ENCODE measurements at places on chromosomes 5 and 9.
A peak's percentile ranks its signal among the peaks of the same experiment; 100 is the strongest.

- no peak for DNase-seq
These were observed 111.4 kb downstream of the RAPGEF6 start for GRCh38 chr5:131523500-131524185.

DNA sequence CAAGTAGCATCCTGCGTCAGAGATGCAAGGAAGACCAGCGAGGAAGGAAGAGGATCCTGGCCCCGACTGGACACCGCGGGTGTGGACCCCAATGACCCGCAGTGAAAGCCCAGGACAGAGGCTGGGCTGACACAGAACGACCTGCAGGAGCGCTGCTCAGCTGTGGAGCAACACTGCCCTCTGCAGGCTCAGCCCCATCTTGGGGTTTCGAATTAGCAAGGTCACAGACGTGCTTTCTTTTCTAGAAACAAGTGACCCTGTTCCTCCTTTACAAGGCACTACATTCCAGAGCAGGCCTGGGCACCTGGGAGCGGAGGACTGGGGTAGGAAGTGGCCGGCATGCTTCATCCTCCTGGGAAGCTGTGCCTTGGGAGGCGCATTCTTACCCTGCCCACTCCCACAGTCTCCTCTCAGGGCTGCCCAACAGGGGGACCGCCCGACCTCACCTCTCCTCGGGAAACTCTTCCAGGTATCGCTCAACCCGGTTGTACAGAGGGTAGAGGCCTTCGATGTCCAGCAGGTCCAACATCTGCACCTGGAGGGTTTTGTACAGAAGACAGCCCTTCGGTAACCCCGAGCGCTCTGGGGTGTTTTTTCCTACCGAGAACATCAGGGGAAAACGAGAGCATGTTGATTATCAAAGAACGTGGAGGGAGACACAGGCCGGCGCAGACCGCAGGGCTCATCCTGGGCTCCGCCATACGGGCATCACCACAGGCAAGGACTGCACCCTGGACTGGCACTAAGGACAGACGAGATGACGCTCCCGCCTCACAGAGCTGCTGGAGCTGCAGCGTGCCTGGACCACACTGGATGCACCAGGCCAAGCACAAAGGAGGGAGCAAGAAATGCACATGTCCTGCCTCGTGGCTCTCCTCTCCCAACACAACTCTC is 35.0 kb downstream of the IPPK start:
- peak; percentile 51 for DNase-seq

DNA sequence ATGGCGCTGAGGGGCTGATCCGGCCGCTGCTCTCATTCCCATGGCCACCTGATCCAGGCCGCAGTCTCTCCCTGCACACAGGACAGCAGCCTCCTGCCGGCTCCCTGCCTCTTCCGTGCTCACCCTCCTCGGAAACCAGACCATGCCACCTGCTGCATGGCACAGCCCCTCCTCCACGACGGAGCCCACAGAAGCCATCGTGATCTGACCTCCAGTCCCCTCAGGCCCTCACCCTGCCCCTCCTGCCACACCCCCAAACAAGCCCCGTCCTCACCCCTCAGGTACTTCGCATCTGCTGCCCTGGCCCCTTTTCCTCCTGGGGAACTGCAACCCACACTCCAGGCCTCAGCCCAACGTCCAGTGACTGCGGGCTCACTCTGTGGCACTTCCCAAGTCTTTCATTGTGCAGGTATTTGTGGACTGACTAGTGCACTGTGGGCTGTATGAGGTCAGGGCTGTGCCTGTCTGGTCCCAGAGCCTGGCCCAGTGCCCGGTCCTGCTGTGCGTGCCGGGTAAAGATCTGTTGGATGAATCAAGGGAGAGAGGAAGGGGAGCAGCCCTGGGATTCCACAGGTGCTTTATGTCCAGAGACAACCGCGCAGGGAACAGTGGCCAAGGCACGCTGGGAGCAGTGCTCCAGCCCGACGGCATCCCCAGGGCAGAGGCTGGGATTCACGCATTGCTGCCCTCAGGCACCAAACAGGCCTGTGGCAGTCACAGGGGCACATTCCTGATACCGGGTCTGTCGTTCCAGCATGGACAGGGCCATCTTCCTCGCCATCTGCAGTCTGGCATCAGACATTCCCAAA is 86.1 kb downstream of the ADAMTS2 start:
- DNase-seq, result no peak

GRCh38 chr9:99019510-99020331 is 76.0 kb downstream of the COL15A1 start:
- no peak for DNase-seq

DNA sequence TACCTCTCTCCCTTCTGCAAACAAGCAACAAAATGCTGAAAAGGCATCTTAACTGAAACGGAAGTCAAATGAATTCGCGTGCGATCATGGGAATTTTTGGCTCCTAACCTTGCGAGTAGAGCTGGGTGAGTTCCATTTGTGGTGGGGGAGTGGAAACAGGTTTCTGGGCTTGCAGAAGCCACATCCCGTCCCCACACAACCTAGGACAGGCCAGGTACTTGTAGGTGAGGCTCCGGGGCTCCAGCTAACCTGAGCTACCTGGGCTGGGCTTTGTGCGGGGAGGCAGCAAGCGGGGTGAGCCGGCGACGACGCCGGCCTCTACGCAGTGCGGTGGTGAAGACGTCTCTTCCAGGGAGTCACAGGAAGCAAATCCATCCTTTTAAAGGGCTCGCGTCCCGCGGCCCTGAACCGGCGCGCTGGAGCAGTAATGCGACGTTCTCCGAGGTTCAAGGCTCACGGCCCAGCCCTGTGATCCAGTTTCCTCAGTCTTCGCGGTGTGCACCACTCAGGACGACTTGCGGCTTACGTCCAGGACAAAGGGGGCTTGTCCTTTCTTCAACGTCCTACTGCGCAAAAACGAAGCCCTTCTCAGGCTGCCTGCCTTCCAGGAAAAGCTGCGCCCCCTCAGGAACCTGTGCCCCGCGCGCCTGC is 567 bp upstream of the SPIN1 start:
- peak; percentile 81 for DNase-seq

DNA sequence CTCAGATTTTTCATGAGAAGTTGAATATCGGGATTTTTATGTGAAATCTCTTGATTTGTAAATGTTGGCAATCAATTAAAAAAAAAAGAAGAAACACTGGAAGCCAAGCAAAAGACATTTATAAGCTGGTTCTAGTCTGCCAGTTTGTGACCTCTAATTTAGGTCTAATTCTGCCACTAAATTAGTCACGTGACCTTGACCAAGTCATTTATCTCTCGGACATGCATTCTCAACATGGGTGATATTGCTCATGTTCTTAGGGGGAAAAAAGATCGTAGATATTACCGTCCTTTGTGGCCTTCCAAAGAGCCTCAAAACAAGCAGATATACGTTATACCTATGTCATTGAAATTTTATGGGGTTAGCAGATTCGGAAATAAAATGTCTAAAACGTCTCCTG is 52.9 kb upstream of the PTPDC1 start:
- no peak for DNase-seq

DNA sequence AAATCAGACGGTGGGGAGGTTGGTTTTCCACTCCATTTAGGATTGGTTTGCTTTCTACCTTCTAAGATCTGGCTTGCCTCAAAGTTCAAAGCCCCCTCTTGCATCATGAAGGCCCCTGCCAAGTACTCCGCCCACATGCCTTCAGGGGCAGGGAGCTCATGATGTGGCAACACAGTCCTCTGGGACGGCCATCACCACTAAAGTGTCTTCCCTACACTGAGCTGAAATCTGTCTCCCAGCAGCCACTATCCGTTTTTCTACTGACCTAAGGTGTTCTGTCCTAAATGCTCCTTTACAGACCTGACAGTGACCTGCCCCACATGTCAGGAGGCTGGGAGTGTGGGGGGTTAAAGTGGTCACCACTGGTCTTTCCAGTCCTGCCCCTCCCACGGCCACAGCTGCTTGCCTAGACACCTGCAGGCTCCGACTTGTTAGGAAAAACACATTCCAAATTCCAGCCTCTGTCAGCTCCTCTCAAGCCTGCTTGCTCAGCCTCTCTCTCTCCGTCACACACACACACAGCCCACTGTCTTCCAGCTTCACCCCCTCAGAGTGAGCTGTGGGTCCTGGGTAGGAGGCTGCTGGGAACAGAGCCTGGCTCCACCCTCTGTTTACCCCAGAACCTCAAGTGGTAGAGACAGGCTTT is 44.9 kb downstream of the SHB start:
- DNase-seq, result no peak

DNA sequence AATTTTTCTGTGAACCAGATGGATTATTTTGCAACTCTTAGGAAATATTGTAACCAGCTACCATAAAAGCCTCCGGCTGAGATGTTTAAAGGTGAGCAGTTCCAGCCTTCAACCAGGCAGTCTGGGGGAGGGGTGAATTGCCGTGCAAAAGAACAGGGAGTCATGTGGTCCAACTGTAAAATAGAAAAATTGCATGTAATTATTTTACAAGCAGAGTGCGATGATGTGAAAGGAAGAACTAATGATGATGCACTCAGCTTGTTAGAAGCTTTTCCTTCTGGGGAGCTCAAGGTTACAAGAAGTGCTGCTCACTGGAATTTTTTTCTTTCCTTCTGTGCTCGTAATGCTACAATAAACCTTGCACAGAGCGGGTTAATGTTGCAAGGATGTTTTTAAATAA is 188.7 kb upstream of the ITGA1 start:
- no peak for DNase-seq

- no peak for DNase-seq
These were observed 44.4 kb downstream of the FEM1C start for GRCh38 chr5:115500225-115500624.

GRCh38 chr5:10580531-10581423 is 16.9 kb downstream of the ANKRD33B start:
- no peak for DNase-seq

DNA sequence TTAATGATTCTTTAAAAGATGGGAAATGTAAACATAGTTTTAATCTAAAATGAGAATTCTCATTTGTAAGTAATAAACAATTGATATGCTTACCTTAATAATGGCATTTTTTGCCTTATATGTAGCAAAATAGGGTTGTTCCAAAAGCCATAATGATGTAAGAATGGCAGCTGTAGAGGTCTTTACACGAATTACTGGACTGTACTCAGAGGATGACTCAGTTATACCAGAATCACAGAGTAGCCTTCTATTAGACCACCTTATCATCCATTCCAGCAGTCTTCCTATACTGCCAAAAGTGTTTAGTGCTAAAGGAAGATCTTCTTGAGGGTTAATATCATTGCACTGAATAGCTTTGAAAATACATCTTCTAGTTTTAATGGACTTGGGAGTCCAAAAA is 66.5 kb downstream of the CPLANE1 start:
- no peak for DNase-seq

GRCh38 chr9:99505936-99506335 is 283.9 kb downstream of the SEC61B start:
- no peak for DNase-seq

DNA sequence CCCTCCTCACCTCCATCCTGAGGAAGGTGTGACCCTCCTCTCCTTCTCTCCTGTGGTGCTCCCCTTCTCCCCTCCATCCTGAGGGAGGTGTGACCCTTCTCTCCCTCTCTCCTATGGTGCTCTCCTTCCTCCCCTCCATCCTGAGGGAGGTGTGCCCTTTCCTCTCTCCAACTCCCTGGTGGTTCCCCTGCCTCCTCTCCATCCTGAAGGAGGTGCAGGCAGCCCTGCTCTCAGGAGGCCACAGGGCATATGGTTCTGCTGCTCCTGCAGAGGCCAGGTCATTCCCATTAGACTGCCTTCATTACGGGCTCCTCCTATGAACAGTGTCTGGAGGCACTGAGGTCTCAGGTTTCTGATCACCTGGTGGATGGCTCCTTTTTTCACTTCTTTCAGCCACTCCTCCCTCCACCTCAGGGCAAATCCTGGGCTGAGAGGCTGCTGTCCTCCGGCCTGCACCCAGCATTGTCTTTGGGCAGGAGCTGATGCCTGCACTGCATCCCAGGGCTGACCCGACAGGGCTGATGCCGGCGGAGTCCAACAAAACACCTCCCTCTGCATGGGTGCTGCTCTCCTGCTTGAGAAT is 197.1 kb downstream of the MED10 start:
- DNase-seq, result no peak

DNA sequence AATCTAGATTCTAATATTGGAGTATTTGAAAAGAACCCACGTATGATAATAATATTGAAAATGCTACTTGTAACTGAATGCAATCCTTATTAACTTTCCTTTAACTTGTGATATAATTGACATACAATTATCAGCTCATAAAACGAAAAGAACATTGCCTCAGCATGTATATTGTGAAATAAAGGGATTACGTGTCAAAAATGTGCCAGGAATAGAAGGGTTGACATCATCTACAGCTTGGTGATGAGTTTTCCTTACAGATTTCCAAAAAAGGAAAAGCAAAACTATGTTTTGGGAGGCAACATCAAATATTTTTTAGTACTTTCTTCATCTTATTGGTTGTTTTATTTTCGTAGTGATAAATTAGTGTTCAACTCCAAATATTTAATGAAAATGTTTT is 266.0 kb upstream of the PTGER4 start:
- DNase-seq, result no peak

GRCh38 chr5:17438027-17438426 is 60.0 kb upstream of the TAF11L2 start:
- DNase-seq, result no peak

DNA sequence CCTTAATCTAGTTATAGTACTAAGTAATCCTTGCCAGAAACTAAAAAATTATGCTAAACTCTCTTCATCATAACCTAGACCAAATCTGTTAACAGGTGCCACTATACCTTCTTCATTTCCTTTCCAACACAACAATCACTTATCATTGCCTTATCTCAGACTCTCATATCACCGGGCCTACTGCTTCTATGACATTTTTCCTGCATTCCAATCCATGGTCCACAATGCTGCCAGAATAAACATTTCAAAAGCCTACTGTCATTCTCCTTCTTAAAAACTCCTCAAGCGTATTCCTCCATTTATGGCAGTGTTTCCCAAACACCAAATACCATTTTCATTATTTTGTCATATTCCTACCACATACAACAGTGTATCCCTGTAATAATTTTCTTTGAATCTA is 6.5 kb downstream of the PPP6C start:
- no peak for DNase-seq

- DNase-seq, result no peak
These were observed 117.7 kb downstream of the ZNF462 start for GRCh38 chr9:106980551-106981101.

- no peak for DNase-seq
These were observed 64.2 kb downstream of the GAPVD1 start for GRCh38 chr9:125325826-125326225.

GRCh38 chr5:67842806-67843205 is 372.8 kb upstream of the PIK3R1 start:
- DNase-seq, result no peak

DNA sequence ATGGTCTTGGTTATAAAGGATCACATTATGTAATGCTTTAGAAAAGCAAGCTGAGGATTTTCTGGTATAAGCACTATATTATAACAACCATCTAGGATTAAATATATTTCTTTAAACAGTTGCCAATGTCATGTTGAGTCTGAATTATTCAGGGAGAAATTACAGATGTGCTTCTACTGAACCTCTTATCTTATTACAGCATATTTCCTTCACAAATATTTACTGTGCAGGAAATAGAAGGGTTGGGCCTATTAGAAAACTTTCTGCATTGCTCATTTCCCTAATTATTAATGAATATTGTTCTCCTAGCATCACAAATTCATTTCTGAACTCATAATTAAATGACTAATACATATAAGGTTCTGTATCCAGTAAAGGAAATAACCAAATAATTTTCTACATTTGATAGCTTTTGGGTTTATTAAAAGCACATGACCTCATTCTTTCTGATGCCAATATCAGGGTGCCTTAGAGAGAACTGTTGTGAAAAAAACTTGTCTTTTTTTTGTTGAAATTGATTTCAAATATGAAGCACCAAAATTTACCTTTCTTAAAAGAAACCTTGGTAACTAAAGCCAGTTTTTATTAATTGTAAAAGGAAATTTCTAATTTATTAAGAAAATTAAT is 476.8 kb upstream of the PTGER4 start:
- DNase-seq, result no peak

GRCh38 chr5:22708770-22709328 is 144.3 kb downstream of the CDH12 start:
- no peak for DNase-seq
